ENCODE measurements at places on chromosomes 6 and 20.

DNA sequence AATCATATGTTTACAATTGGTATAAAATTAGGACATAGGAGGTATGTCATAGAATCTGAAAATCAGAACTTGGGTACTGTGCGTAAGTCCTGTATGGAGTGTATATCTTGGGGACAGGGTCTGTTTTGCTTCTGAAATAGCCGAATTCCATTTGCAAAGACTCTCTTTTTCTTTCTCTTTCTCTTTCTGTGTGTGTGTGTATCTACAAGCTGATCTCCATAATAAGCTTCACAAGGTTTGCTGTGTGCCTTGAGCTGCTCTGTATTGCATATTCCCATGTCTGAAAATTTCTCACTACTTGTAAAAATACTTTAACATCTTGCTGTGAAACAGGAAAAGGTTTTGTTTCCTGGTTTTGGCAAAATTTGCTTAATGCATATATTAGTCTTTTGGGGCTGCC lies 29.5 kb downstream of the STX11 start:
- DNase-seq = no peak

DNA sequence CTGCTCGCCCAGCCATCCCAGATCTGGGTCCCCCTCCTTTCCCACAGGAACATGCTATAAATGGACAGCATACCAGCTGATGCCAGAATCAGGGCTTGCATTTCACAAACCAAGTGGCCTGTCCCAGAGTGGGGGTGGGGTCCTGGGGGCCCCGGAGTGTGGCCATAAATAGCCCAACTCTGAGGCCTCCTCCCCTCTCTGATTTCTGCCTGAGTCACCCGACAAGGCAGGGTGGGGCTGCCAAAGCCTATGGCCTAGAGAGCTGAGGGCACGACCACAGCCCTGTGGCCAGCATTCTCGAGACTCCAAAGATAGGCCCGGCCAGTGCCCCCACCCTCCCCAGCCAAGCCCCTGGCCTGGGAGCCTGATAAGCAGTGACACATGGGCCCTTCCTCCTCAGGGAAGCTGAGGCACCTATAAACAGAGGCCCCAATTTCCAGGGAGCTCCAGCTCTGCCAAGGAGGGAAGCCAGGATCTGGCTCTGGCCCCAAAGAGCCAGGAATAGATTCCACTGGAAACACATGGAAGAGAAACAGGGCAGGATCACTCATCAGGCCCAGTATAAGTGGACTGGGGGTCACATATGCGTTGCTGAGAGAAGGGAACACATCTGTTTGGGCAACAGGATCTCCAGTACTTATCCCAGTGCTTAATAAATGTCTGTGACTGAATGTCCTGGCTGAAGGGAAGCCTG lies 20.3 kb downstream of the SNTA1 start:
- DNase-seq = peak; percentile 82

- no peak for DNase-seq
These were observed 20.6 kb downstream of the RBCK1 start for GRCh38 chr20:428658-429200.

GRCh38 chr20:31925631-31926030 lies 26.2 kb downstream of the PDRG1 start:
- no peak for DNase-seq

DNA sequence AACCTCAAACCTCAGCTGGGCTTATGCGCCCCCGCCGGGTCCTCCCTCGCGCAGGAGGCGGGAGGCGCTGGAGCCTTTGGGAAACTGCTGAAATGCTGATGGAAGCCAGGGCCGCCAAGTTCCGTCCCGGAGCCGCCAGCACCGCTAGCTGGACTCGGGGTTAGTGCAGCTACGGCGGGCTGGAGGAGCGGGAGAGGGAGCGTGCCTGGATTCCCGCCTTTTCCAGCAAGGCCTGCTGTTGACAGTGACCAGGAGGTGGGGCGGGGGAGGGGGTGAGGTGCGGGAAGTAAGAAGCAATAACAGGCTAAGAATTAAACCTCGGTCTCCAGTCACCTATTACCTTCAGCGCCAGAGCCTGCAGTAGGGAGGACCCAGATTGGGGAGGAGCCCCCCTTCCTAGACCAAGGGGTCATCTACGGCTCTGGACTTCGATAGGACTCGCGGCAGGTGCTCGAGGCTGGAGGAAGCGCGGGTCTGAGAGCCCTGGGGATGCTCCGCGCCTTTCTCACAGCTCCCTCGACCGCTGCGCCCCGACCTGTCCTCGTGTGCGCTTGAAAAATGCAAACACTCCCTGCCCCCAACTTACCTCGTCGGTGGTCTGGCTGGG lies 20.5 kb downstream of the COL9A1 start:
- DNase-seq = no peak

- DNase-seq = no peak
These were observed 149.8 kb downstream of the EYS start for GRCh38 chr6:65557224-65557623.

DNA sequence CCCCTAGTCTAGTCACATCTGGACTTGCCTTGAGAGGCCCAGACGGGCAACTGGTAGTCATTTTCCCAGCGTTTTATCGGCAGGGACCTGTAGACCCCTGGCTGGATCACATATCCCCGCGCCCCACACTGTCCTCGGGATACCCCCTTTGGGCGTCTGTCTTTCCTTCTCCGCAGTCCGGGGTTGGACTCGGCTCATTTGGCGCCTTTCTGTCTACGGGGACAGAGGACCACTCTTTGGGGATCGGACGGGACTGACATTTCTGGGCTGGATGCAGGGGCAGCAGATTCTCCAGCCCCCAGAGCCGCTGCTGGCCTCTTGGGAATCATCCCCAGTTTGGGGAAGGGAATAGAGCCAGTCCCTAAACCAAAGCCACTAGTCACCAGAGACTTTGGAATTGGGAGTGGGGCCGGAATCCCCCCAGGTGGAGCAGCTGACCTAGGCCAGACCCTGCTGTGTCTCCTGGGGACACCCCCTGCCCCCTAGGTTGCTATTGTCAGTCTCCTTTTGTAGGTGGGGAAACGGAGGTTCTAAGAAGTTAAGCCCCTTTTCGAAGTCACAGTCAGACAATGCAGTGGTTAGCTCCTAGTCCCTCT lies 734 bp downstream of the FAM110A start:
- DNase-seq = no peak

GRCh38 chr20:36929290-36929689 lies 22.2 kb downstream of the SAMHD1 start:
- DNase-seq = peak; percentile 67

- DNase-seq = no peak
These were observed 82.5 kb upstream of the PDE10A start for GRCh38 chr6:165745492-165745891.

- no peak for DNase-seq
These were observed 15.0 kb upstream of the DAAM2 start for GRCh38 chr6:39777218-39777617.

DNA sequence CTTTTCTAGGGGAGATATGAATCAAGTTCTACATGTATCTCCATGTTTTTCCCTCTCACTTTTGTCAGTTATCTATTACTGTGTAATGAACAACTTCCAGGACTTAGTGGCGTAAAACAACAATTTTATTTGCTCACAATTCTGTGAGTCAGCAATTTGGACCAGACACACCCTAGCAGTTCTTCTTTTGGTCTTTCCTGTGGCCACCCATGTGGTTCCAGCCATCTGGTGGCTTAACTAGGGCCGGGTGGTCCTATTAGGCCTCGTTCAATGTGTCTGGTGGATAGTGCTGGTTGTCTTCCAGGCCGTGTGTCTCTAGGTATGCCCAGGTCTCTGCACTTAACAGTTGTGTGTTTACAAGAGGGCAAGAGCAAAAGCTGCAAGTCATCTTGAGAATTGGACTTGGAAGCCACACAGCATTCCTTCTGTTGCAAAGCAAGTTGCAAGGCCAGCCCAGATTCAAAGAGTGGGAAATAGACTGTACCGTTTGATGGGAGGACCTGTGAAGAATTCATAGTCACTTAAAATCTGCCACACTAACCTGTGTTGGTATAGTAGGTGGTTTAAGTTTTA lies 20.8 kb upstream of the SLC35D3 start:
- no peak for DNase-seq

GRCh38 chr6:45504947-45505346 lies 127.2 kb upstream of the SUPT3H start:
- peak; percentile 78 for DNase-seq

GRCh38 chr6:85537055-85537494 lies 56.6 kb downstream of the SNX14 start:
- peak; percentile 8 for DNase-seq

DNA sequence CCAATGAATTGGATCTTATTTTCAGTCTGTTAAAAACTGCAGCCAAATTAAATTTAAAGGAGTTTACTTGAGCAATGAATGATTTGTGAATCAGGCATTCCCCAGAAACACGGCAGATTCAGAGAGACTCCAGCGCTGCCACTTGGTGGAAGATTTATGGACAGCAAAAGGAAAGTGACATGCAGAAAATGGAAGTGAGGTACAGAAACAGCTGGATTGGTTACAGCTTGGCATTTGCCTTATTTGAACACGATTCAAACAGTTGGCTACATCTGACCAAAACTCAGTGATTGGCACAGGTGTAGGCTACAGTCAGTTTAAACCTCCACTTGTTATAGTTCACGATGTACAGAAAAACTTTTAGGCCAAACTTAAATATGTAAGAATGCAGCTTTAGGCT lies 257.6 kb upstream of the IMPG1 start:
- DNase-seq = no peak

- DNase-seq = peak; percentile 64
These were observed 35.6 kb upstream of the MICB start for GRCh38 chr6:31462026-31462963.

- no peak for DNase-seq
These were observed 344.2 kb upstream of the BTBD3 start for GRCh38 chr20:11573507-11573906.

DNA sequence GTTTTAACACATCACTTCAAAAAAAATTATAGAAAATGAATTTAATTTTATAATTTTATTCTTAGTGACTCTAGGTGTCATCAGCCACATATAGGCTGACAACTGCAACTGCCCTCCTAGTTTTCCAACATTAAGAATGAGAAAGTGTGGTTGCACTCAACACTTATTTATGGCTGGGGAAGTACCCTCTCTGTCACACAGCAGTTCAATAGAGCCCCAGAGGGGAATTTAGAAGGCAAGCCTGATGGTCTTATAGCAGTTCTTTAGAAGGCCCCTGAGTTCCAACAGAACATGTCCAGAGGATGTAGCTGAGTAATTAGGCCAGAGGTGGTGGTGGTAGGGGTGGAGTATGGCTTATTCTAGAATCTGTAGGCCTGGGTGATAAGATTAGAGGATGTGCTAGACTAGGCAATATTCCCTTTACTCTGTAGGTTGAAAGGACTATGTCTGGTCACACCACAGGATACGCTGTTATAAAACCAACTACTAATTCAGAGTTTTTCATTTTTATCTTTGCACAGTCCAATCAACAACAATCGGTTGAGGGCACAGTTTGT lies 226.5 kb upstream of the CITED2 start:
- no peak for DNase-seq

GRCh38 chr6:158769771-158770432 lies 49.3 kb downstream of the EZR start:
- DNase-seq = no peak

DNA sequence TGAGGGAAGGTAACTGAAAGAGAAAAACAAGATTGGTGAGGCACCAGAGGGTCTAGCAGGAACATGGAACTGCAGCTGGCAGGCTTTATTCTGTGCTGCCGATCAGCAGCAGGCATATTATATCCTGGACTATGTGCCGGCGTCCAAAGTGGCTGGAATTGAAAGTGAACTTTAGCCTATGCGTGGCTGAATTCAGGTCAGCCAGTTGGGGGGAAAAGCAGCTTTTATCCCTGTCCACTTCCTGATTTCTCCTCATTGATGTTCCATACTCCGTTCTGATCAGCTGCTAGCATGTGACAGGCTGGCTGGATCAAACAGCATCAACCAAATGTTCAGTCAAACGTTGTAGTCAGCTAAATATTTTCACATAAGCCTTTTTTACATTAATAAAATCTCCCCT lies 99.0 kb downstream of the CAP2 start:
- DNase-seq = no peak

- no peak for DNase-seq
These were observed 75.6 kb downstream of the CDC5L start for GRCh38 chr6:44462797-44463727.

DNA sequence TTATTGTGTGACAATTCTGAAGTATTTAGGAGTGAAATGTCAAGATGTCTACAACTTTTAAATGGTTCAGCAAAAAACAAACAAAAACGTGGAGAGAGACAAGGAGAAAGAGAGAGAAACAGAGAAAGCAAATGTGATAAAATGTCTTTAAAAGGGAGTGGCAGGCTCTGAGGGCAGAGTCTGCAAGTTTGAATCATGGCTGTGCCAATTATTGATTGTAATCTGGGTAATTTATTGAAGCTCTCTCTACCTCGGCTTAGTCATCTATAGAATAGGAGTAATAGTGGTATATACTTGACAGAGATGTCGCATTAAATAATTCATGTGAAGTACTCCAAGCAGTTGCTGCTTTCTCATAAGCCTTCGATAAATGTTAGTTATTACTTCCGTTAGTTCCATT lies 61.3 kb upstream of the ARID1B start:
- no peak for DNase-seq

GRCh38 chr20:20630551-20630950 lies 81.9 kb downstream of the RALGAPA2 start:
- DNase-seq = no peak

GRCh38 chr6:21264288-21265033 lies 329.1 kb upstream of the SOX4 start:
- DNase-seq = no peak

- DNase-seq = no peak
These were observed 781.7 kb upstream of the CITED2 start for GRCh38 chr6:140156131-140156530.

DNA sequence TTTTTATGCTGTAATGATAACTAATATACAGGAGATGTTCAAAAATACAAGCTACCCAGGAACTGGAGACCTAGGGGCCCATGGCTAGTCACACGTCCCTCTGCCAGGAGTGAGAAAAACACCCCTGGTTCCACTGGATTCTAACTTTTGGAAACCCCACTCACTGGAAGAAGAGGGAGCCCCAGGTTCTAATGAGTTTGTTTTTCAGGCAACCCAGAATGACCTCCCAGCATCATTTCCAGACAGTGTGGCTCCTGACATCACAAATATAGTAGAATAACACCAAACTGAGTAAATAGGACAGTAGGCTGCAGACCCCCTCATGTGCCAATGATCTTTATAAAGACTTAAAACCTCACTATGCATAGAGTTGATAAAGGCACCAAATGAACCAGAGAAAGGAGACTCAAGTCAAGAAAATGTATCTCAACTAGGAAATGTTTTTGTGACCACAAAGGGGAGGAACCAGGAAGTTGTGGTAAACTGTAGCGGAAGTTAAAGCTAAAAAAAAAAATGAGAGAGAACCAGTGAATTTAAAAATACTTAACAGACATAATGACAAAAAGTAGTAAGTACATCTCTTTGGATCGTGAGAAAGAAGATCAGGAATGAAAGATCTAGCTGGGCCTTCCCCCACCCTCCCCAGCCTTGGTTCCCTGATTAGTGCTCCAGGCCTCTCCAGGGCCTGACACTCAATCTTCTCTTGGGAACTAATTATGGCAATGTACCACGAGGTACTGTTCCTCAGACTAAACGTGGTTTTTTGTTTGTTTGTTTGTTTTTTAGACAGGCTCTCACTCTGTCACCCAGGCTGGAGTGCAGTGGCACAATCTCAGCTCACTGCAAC lies 19.8 kb downstream of the HLA-E start:
- peak; percentile 53 for DNase-seq

Data from EL (cell line).